ENCODE measurements at places on chromosomes 11 and 22.

DNA sequence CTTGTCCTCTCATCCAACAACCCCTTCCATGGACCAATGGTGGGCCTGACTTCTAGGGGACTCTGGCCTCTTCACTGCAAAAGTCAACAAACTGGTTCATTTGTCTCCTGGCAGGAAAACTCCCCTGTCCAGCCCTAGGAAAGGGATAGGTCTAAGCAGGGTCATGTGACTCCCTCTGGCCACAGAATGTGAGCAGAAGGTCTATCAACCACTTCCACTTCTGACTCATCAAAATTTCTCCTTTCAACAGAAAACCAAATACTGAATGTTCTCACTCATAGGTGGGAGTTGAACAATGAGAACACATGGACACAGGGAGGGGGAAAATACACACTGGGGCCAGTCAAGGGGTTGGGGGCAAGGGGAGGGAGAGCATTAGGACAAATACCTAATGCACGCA is 1.3 kb upstream of the ISX start:
- DNase-seq = no peak

DNA sequence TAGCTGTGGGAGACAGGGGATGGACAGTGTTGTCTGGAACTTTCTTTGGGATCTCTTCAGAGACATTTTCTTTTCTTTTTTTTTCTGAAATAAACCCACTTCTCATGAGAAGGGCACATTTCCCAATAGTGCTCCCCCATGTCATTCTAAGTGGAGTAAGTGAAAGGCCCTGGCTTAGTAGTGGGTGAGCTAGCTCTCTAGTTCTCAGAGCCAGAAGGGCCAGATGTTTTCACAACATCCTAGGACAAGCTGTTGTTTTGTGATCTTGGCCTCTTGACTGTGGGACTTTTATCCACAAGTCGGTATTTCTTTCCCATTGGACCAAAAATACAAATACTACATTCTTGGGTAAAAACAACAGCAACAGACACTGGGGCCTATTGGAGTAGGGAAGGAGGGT is 607.7 kb upstream of the TENM4 start:
- no peak for DNase-seq

DNA sequence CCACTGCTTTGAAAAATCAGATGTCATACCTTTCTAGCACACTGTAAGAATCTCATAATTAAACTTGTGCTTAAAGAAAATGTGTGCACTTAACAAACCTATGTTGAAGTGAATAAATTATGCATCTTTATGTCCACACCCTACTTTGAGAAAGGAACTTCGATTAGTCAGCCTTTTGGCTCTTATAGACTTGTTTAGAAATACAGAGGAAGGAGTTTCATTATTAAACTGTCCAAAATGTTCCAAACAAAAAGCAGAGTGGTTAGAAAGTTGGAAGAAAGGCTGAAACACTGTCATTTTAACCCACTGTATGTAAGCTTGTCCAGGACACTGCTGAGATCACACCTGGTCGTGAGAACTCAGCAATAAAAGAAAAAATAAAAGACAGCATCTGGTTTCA is 863.2 kb upstream of the CHORDC1 start:
- no peak for DNase-seq

DNA sequence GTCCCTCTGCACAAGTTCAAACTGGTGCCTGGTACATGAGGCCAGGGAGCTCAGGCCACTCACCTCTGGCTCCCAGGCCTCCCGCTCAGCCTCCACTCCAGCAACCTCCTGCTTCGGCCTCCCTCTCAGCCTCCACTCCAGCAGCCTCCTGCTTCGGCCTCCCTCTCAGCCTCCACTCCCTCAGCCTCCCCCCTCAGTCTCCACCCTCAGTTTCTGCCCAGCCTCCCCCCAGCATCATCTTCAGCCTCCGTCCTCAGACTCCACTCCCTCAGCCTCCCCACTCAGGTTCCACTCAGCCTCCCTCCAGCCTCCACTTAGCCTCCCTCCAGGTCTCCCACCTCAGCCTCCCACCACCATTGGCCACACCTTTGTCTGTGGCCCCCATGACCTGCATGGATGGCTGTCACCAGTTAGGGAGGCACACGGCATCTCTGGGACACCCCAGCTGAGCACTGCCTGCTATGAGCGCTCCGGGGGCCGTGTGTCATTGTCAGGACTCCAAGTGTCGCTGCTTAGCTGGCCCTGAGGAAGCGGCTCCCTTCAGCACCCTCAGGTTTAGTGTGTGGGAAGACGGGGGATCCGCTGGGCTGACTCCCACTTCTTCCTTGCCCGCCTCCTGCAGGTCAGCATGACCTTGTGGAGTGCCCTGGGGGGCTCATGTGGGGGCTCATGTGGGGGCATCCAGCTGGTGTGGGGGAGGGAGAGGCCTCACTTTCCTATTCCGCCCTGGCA is 39.0 kb downstream of the GRAMD4 start:
- DNase-seq = no peak

DNA sequence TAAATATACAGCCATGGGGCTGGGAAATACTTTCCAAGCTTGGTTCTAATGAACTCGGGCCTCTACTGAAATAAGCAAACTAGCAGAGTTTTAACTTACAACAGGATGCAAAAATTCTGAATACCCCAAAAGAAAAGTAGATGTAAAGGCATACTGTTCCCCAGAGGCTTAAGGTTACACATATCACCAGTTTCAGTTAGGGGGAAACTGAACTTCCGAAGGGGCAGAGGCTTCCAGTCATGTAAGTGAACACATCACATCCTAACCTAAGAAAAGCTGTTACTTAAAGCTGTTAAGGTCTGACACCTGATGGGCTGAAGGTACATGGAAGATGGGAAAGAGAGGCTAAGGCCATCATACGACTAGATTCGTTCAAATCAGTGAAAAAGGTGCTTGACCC is 2.3 kb downstream of the GAB2 start:
- DNase-seq = no peak

GRCh38 chr11:105282658-105283057 is 143.1 kb upstream of the CARD18 start:
- no peak for DNase-seq

- no peak for DNase-seq
These were observed 5.5 kb downstream of the KIAA0930 start for GRCh38 chr22:45235101-45235777.

DNA sequence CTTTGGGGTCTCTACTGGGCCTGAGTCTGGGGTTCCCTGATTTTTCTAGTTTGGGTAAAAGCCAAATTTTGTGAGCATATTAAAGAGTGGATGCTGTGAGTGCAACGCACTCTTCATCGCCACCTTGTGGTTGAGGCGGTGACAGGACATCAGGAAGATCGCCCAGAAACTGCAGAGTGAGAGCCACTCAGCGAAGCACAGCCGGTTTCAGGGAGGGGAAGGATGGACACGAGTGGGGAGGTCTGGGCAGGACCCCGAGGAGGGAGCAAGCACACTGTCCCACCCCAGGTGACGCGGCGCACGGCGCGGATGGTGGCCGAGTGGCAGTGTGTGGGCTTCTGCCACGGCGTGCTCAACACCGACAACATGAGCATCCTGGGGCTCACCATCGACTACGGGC is 9.1 kb downstream of the SELENOO start:
- DNase-seq = peak; percentile 59

DNA sequence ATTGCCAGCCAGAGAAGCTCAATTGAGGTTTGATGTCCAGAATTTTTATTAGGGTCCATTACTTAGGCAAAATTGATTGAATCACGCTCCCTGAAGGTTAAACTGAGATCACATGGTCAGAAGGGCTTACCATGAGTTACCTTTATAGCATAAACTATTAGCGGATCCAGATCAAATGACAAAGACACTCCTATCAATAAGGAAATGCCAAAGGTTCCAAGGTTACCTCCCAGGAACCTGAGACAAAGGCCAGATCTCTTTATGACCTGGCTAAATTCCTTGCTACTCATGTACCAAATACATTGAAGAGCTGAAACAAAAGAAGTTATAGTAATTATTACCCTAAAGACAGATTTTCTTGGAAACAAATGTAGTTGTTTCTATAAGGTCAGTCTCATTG is 27.8 kb upstream of the ANO5 start:
- DNase-seq = no peak

DNA sequence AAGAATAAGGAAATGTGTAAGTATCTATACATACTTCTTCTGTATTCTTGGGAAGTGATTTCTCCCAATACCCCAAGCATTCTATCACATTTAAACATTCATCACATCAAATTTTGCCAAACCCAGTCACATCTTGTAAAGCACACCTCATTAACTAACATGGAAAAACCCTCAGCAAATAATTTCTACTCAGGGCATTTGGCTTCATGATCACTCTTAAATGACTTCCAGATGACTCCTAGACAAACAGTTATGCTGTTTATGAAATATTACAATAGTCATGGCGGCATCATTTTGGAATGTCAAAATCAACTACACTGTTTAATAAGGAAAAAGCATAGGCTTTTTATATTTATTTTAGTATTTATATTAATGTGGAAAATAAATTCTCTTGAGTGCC is 47.3 kb upstream of the CCDC34 start:
- no peak for DNase-seq

DNA sequence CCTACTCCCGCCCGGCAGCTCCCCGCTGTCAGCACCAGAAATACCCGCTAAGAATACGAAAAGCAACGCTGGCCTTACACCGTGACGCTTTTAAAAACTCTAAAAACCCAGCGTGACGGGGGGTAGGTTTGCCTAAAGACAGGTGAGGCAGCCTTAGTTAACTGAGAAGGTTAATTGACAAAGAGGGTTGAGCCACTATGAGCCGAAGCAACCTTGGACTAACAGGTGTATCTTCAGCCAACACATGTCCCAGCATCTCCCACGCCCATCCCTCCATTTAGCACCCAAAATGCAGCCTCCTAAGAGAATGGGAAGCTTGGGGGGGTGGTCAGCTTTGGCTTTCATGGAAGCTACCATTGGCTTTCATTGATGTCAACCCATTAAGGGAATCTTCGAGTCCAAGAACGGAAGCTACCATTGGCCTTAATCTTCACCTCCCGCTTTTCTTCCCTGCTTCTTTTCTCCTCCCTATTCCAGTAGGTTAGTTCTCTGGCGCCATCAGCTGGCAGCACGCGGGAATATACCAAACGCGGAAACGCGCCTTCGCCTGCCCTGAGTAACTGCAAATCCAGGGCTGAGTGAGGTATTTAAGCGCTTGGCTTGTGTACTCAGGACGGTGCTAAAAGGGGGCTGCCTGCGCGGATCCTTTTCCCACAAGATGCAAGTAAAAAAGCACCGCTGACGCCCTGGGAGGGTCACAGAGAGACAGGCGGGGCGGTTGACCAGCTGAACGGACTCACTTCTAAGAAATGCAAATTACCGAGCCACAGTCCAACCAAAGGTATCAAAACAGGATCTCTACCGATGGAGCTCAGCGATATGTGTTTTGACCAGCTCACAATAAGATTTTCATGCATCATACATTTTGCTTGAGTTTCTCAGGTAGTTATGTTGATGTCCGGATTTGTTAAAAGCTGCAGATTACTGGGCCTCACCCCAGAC is 38.5 kb upstream of the GLYATL1 start:
- DNase-seq = no peak

DNA sequence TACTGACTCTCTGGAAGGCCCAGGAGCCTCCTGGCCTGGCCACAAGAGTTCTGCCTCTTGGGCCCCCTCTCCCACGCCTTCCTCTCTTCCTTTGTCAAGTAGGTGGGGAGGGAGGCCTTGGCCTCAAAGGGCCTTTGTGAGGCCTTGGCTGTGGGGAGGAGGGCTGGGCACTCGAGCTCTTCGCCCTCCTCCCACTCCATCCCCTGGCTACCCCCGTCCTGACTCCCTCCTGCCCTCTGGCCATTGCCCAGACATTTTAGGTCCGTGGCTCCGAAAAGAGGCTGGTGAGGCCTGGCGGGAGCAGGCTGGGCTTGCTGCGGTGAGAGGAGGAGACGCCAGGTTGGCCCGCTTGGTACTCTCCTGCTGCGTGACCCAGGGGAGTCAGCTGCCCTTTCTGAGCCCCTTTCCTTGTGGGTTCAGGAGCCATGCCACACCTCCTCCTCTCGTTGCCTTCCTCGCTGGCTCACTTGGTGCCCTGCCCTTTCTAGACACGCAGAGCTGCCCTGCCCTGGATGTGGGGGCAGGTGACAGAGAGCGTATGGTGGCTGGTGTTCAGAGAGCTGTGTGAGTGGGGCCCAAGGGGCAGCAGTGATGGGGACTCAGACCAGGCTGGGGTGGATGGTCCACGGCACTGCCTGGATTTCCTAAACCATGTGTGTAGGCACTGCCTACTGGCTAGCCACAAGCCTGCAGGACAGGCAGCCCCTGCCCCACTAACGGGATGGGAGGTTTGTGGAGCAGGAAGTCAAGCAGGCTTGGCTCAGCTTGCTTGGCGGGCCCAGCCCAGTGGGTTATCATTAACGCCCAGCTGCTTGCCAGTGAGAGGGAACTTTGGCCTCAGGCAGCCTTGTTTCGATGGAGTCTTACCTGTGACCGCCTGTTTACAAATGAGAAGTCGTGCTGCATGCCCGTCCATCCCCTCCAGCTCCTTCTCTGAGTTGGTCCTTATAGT is 15.8 kb upstream of the OMP start:
- no peak for DNase-seq

DNA sequence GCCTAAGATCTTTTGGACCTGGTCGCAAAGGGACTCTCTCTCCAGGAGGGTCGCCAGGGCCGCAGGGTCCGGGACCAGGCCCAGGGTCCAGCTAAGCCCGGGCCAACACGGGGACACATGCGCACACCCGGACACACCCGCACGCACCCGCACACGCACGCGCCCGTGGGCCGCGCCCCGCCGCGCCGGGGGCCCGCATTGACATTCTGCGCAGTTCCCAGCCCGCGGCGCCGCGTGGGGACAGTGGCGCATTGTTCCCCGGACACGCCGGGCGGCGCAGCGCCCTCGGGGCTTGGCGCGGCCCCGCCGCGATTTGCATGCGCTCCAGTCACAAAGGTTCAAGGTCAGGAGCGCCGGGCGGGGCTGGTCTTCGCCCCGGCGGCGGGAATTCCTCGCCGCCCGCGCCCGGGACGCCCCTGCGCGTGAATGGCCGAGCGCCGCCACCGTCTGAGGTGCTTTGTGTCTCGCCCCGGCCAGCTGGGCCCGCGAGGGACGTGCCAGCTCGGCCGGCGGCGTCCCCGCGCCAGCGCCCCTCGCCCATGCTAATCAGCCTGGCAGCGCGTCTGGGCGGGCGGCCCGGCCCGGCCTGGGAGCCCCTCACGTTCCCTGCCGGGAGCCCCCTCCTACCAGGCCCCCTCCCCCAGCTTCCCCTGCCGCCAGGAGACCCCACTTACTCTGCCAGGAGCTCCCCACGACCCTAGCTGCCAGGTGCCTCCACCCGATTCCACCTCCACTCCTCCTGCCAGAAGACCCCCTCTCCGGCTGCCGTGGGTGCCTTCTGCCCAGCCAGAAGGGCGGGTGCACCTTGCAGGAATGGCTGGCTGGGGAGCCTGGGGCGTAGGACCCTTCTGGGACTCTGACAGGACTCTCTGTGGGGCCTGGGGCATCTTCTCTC is 50.5 kb upstream of the WNT7B start:
- no peak for DNase-seq

DNA sequence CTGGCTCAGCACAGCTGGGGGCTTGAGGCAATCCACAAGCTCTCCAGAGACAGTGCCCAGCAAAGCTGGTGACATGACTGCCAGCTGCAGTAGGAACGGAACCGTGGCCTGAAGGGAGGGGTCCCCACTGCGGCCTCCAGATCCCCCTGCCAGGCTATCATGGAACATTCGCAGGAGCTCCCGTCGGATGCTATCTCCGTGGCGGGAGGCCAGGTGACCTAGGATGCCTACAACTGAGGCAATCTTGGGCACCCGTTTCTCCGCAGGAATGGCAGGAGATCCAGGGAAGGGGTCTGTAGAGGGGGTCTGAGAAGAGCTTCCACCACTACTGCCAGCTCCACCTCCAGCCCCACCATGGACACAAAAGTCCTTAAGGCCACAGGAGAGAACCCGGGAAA is 2.6 kb upstream of the GANAB start:
- no peak for DNase-seq

Measured in activated T-cell treated with anti-CD3 and anti-CD28 coated beads for 4 hours (primary cell).